Activated naive CD8-positive, alpha-beta T cell treated with anti-CD3 and anti-CD28 coated beads for 36 hours (primary cell): ENCODE measurements at places on chromosomes 12 and 14. TPM values are rescaled to one million over a fixed set of nuclear protein-coding genes. Genes with fewer than 3 reads are reported as not detected.

- no peak for DNase-seq
- no peaks in the 10 kb centered on the region for H3K36me3 ChIP-seq
- no peak overlapping the region for H3K27ac ChIP-seq
Observed at GRCh38 chr14:99350751-99351150, 78.8 kb upstream of the BCL11B start.

DNA sequence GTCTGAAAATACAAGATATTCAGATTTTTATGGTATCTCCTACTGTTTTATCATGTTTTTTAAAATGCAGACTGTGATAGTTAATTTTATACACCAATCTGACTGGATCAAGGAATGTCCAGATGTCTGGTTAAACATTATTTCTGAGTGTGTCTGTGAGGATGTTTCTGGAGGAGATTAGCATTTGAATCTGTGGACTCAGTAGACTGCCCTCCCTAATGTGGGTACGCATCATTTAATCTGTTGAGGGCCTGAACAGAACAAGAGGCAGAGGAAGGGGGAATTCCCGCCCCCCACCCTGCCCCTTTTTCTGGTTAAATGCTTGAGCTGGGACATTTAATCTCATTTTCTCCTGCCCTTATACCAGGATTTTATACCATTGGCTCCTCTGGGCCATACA is 72.1 kb downstream of the AVPR1A start:
- no peaks in the 10 kb centered on the region for H3K27me3 ChIP-seq
- H3K36me3 ChIP-seq: no peaks in the 10 kb centered on the region
- no peak for DNase-seq
- no peak overlapping the region for H3K4me3 ChIP-seq

GRCh38 chr14:34157651-34158050 is 206.8 kb upstream of the EGLN3 start:
- no peaks in the 10 kb centered on the region for H3K4me1 ChIP-seq
- H3K27ac ChIP-seq: no peak overlapping the region
- no peak overlapping the region for H3K4me3 ChIP-seq
- H3K27me3 ChIP-seq: no peaks in the 10 kb centered on the region

GRCh38 chr14:53458368-53458814 is 305.3 kb upstream of the DDHD1 start:
- no peak for DNase-seq
- peaks cover 5% of the 10 kb centered on the region for H3K27me3 ChIP-seq
- no peaks in the 10 kb centered on the region for H3K36me3 ChIP-seq
- no peak overlapping the region for H3K27ac ChIP-seq
- no peak overlapping the region for H3K4me3 ChIP-seq

Gene HSP90B1
- 565 TPM for total RNA-seq

DNA sequence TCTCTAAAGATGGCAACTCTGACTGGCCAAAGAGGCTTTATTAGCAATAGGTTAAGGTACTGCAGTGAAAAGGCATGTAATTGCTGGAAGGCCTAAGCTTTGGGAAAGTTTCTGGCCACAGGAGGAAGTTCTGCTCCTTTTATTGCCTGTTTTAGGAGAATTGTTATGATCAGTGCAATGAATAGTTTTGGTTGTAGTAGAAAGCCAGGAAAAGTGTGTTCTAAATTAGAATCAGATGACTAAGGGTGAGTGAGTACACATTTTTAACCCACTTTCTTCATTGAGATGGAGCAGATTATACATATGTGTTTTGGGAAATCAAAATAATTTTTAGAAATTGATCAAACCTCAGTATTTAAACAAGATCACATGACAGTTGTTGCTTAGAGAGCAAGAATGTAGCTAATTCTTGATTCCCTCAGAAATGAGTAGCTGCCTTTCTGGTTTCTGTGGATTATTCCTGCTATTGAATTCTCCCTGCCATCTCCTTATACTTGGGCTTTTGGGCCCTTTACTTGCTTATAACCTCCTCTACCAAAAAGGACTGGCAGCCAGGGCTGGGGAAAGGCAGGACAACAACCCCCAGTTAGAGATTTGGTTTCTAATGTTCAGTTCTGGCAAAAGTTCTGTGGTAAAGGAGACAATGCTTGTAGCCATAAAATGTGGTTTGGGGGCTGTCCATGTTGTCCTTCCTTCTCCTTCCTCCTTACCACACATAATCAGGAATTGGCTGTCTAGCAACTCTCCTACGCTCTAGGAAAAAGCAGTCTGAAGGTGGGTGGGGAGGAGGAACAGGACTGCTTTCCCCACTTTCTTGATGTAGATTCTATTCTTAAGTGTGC is 217.1 kb downstream of the SLC38A4 start:
- H3K27me3 ChIP-seq: no peaks in the 10 kb centered on the region
- peaks cover 20% of the 10 kb centered on the region for H3K4me1 ChIP-seq

Gene KIF5A
- 1.7 TPM for total RNA-seq

- H3K36me3 ChIP-seq: peaks cover 3% of the 10 kb centered on the region
Observed at GRCh38 chr14:64951724-64952123, 9.2 kb upstream of the GPX2 start.

DNA sequence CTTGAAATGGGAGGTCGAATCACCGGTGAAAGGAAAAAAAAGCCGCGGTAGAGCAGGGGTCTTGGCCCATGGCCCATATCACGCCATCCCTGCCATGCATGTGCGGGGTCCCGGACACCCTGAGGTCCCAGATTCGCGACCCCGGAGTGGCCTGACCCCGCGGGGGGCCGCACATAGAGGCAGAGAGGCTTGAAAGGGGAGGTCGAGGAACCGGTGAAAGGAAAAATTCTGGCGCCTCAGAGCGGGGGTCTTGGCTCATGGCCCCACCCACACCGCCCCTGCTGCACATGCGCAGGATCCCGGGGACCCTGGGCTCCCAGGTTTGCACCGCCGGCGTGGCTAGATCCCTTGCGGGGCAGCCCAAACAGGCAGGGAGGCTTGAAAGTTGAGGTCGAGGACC is 319.8 kb downstream of the ALG10 start:
- H3K27me3 ChIP-seq: no peaks in the 10 kb centered on the region
- DNase-seq: no peak
- H3K36me3 ChIP-seq: peaks cover 1% of the 10 kb centered on the region
- no peak overlapping the region for H3K27ac ChIP-seq

Gene ANKRD33
- total RNA-seq: not detected

Gene RNASE3
- not detected for total RNA-seq

DNA sequence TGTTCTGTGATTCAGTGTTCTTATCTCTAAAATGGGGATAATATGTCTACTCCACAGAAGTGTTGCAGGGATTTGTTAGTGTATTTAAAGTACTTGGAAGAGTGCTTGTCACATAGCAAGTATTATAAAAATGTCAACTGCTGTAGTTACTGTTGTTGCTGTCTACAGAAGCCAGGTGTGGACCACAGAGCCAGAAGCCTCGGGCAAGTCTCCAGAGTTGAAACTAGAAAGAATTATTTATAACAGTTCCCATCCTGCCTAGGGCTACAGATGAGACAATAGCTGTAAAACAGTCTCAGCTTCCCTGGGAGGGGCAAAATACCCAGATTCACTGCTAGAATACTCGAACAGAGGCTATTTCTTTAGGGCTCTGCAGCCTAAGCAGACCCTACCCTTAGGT is 55.4 kb upstream of the FUT8 start:
- H3K36me3 ChIP-seq: peaks cover 49% of the 10 kb centered on the region
- no peak overlapping the region for H3K27ac ChIP-seq
- no peak overlapping the region for H3K4me3 ChIP-seq
- no peaks in the 10 kb centered on the region for H3K27me3 ChIP-seq

DNA sequence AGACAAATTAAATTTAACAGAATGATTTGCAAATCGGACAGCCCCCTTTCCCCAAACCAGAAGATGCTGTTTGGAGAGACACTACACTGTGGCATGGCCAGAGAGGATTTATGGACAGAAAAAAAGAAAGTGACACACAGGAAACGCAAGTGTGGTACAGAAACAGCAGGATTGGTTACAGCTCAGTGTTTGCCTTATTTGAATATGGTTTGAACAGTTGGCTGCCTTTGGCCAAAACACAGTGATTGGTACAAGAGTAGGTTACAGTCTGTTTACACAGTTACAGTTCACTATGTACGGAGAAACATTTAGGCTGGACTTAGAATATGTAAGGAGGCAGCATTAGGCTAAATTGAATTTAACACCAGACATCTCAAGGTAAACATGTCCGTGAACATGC is 335.3 kb downstream of the NPAS3 start:
- no peaks in the 10 kb centered on the region for H3K36me3 ChIP-seq
- H3K27me3 ChIP-seq: no peaks in the 10 kb centered on the region
- no peak for DNase-seq
- H3K27ac ChIP-seq: no peak overlapping the region
- no peaks in the 10 kb centered on the region for H3K4me1 ChIP-seq

Gene PRICKLE1
- 0.18 TPM for total RNA-seq

- H3K27me3 ChIP-seq: peaks cover 97% of the 10 kb centered on the region
- no peak for DNase-seq
- peaks cover 1% of the 10 kb centered on the region for H3K36me3 ChIP-seq
- H3K27ac ChIP-seq: no peak overlapping the region
- H3K4me1 ChIP-seq: peaks cover 39% of the 10 kb centered on the region
- no peak overlapping the region for H3K4me3 ChIP-seq
Observed at GRCh38 chr12:102961466-102961855, 4.0 kb downstream of the ASCL1 start.

Gene ATL1
- total RNA-seq: 1.4 TPM

Gene KIF26A
- total RNA-seq: 0.89 TPM

Gene DIO2
- not detected for total RNA-seq

DNA sequence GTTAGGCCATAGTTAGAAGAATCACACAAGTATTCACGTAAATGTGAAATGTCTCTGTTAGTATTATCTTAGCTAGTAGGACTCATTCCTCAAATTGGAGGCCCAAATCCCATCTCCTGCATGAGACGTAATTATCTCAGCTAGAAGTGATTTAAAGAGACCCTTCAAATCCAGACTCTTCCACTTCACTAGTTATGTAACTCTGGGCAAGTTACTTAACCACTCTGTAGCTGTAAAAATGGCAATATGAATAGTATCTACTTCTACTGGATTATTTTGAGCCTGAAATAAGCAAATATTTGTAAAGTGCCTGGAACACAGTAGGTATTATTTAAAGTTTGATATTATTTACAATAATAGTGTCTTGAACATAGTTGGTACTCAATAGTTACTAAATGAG is 28.4 kb upstream of the CDKL1 start:
- H3K27me3 ChIP-seq: no peaks in the 10 kb centered on the region
- H3K27ac ChIP-seq: no peak overlapping the region
- H3K36me3 ChIP-seq: peaks cover 11% of the 10 kb centered on the region
- no peaks in the 10 kb centered on the region for H3K4me1 ChIP-seq
- DNase-seq: no peak
- no peak overlapping the region for H3K4me3 ChIP-seq
